ENCODE measurements at places on chromosomes 12 and 14.

GRCh38 chr12:2336409-2336829 is 283.6 kb downstream of the CACNA1C start:
- DNase-seq: no peak

GRCh38 chr14:101840649-101841369 is 79.3 kb downstream of the PPP2R5C start:
- peak; percentile 49 for DNase-seq

DNA sequence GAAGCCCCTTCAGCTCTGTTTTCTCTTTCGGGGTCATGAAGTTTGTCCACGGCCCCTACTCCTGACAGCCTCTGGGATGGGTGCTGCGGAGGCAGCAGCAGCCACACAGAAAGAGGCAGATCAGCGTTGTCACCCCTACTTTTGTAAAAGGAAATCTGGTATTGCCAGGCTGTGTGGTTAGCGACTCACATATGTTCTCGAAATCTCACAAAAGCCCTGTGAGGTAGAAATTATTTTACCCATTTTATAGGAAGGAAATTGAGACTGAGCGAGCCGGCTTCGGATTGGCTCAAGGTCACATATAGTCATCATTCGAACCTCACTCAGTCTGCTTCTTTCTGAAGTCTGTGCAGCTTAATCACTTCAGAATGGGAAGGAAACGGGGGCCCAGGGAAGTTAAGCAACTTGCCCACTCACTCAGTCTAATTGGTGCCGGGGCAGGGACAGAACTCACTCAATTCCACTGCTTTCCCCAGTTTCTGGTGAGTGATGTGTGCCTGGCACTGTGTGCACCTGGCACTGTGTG is 1.1 kb upstream of the CKAP4 start:
- DNase-seq: no peak

- no peak for DNase-seq
These were observed 186.5 kb upstream of the LHX5 start for GRCh38 chr12:113658006-113658655.

GRCh38 chr14:63383776-63384367 is 65.1 kb upstream of the GPHB5 start:
- no peak for DNase-seq

GRCh38 chr12:126747530-126748149 is 1519.3 kb upstream of the TMEM132C start:
- DNase-seq: peak; percentile 31

DNA sequence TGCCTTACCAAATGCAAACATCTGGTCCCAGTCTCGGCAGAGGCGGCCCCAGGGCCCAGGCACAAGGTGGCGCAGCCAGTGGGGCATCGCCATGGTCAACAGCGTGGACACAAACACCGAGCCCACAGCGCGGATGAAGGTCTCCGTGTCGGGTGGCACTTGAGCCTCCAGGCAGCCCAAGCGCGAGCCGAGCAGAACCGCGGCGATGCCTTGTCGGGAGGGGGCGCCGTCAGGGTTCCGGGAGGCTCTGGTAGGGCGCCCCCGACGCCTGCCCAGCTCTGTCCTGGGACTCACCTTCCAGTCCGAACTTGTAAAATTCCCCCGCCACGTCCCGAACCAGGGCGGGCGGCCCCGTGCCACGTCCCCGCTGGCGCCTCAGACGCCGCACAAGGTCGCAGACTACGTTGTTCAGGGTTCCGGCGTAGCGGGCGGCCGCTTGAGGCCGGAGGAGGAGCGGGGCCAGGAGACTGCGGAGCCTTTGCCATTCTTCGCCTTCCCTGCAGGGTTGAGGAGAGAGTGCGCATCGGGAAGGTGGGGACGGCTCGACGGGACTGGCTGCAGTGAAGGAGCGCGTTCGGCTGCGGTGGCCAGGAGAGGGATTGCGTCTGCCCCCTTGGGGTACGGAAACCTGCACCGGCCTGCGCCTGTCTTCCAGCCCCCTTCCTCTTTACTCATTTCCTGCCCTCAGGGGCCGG is 1.7 kb downstream of the CYP27B1 start:
- DNase-seq: peak; percentile 66

DNA sequence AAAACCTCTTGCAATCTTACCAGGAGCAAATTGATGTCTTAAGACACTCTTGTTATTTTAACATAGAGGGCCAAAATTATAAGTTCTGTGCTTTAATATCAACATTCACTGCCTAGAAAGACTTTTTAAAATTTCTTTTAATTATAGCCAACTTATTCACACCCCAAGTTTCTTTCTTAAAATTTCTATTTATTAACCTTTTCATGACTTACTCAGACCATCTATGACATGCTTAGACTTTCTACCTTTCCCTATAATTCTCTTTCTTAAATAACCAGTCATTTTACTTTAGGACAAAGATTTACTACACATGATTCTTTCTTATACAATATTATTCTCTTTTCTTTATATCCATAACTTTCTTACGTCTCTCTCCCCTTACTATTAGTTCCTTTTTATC is 220.4 kb downstream of the NUBPL start:
- DNase-seq: no peak

DNA sequence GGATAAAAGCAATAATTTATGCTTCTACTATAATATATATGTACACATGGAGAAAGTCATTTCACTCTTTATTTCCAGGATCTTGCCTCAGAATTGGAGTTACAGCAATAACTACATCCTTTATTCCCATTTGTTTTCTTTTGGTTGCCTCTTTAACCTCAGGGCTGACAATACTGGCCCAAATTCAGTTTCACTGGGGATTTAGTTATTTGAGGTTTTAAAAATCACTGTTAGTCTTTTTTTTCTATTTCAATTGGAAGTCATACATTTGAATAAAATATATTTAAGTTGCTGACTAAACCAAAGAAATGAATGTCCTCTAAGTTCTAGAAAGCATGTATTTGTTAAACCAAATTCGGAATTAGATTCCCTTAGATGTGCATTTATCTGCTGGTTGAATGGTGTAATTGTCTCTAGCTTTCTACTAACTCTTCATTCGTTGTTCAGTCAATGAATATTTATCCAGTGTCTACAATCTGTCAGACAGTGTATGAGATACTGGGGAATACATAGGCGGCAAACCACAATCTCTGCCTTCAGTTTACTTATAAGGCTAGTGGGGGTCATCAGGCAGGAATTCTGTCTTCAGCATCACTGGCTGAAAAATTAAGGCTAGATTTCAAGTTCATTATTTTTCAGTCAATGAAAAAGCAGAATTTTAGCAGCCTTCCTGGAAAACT is 190.8 kb upstream of the ARHGAP5 start:
- no peak for DNase-seq

DNA sequence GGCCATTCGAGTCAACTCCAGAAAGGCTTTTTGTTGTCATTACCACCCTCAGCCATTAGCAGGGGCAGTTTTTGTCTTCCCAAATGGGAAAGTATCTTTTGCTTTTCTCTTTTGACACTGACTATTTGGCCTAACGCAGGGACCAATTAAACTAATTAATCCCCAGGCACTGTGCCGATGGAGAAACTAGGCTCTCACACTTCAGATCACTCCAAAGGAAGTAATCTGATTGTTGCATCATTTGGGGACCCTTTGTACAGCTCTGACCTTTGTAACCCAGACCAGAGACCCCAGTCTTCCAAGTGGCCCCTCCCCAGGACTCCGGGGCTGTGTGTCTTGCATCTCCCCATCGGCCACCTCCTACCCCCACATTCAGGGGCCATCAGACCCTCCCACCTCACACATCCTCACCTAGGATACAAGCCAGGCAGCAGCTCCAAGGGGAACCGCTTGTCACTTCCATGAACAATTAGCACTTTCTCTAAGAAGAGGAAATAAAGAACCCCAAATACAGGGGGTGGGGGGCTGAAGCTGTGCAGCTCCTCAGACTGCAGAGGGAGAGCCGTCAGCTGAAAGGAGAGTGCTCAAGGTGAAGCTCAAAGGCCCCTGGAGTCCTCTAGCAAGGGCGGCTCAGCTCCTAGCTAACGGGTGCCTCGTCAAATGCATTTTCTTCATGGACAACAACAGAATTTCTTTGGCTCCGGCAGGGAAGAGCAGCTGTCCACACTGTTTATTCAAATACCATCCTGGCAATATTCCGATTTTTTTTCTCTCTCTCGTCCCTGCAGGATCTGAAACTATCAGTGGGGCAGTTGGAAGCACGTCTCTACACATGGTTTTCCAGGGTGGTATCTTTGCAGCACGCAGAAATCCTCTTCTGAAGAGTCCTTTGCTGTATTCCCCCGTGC is 64.3 kb upstream of the DIO3 start:
- DNase-seq: peak; percentile 19

- no peak for DNase-seq
These were observed 21.1 kb downstream of the IFNG start for GRCh38 chr12:68138480-68138879.

- no peak for DNase-seq
These were observed 67.7 kb downstream of the PRKCH start for GRCh38 chr14:61388976-61389576.

- DNase-seq: no peak
These were observed 127.5 kb downstream of the AACS start for GRCh38 chr12:125192690-125193221.

DNA sequence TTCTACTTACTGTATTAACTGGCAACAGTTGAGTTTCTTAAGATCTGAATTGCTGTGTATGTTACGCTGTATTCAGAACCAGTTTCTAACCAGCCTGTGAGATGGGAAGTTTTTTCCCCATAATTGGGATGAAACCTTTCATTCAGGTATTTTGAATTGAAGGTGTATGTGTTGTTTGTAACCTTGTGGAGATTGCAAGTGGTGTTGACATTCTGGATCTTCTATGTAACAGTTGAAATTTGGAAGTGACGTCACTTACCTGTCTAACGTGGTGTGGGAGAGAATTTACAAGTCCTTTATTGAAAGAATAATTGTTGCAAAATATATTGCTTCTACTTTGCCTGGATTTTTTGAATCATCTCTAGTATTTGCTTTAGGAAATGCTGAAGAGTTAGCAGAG is 5.5 kb downstream of the RAN start:
- no peak for DNase-seq

GRCh38 chr12:95099270-95099790 is 25.9 kb upstream of the NR2C1 start:
- DNase-seq: no peak

DNA sequence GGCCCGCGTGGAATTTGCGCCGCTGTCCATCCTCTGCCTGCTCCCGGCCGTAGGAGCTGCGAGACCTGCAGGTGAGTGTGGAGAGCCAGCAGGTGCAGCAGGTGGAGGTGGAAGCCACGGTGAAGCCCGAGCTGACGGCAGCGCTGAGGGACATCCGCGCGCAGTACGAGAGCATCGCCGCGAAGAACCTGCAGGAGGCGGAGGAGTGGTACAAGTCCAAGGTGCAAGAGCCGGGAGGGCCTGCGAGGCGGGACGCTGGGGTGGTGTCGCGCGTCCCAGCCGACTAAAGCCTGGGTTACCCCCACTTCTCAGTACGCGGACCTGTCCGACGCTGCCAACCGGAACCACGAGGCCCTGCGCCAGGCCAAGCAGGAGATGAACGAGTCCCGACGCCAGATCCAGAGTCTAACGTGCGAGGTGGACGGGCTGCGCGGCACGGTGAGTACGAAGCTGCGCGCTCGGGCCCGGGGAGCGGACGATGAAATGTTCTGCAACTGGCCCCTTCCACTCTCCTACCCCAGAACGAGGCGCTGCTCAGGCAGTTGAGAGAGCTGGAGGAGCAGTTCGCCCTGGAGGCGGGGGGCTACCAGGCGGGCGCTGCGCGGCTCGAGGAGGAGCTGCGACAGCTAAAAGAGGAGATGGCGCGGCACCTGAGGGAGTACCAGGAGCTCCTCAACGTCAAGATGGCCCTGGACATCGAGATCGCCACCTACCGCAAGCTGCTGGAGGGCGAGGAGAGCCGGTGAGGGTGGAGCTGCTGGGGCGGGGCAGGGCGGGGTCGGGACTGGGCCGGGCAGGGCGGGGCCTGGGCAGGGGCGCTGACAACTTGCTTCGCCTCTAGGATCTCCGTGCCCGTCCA is 2.1 kb downstream of the PRPH start:
- no peak for DNase-seq

DNA sequence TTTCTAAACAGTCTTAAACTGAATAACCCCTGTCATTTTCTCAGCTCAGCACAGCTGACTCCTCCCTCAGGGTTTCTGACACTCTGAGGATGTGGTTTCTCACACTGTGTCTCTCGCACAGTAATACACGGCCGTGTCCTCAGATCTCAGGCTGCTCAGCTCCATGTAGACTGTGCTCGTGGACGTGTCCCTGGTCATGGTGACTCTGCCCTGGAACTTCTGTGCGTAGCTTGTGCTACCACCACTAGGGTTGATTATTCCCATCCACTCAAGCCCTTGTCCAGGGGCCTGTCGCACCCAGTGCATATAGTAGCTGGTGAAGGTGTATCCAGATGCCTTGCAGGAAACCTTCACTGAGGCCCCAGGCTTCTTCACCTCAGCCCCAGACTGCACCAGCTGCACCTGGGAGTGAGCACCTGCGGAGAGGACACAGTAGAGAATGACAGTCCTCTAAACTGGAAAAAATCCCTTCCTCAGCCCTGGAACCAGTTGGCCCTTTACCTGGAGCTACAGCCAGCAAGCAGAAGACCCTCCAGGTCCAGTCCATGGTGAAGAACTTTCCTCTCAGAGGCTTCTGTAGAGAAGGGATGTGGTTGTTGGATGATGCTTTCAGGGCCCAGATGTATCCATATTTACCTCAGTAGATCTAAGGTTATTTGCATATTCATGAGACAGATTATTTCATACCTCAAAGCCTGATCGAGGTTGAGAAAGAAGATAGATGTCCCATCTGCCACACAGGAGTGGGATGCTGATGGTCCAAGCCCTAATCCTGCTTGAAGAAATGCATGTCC is 984.8 kb downstream of the TMEM121 start:
- DNase-seq: peak; percentile 35

GRCh38 chr12:77795699-77796098 is 35.0 kb upstream of the NAV3 start:
- DNase-seq: no peak

DNA sequence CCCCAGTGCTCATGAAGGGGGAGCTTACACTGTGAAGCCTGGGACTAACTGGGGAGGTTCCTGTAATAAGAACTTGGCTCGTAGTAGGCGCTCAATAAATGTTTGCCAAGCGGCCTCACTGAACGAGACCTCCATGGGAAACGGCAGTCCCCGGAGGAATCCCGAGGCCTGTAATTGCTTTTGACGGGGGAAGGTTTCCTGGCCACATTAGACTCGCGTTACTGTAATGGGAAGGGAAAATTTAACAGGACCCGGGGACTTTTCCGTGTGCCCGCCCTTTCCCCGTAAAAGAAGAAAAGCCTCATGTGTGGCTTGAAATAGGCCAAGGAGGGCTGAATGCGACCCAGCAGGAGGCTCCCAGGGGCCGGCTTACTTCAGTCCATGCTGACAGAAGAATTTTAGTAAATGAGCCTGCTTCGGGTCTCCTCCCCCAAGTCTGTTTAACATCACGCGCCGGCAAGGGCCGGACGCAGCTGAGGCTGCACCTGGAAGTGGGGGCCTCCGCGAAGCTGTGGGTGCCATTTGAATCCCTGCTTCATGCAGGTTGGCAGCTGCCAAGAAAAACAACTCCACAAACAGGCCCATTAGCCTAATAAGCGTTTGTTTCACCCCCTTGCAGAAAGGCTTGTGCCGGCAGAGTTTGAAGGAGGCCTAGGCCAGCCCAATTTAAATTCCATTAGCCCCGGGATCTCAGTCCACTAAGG is 39.8 kb upstream of the PWP1 start:
- DNase-seq: no peak
